ENCODE measurements at places on chromosomes 3 and 15. TPM values are rescaled to one million over a fixed set of nuclear protein-coding genes. Genes with fewer than 3 reads are reported as not detected.
A peak's percentile ranks its signal among the peaks of the same experiment; 100 is the strongest.

The THRB gene
- 28.4 TPM for total RNA-seq

The FHIT gene
- 16.1 TPM for total RNA-seq

GRCh38 chr3:172102123-172102882, 62.9 kb downstream of the FNDC3B start:
- H3K4me1 ChIP-seq = peaks cover 87% of the 10 kb centered on the region
- no peak for DNase-seq
- H3K4me3 ChIP-seq = no peak overlapping the region
- peaks cover 3% of the 10 kb centered on the region for H3K36me3 ChIP-seq
- H3K27me3 ChIP-seq = no peaks in the 10 kb centered on the region
- H3K27ac ChIP-seq = peak overlapping the region; percentile 76

The ENTPD3 gene
- 1.4 TPM for total RNA-seq

DNA sequence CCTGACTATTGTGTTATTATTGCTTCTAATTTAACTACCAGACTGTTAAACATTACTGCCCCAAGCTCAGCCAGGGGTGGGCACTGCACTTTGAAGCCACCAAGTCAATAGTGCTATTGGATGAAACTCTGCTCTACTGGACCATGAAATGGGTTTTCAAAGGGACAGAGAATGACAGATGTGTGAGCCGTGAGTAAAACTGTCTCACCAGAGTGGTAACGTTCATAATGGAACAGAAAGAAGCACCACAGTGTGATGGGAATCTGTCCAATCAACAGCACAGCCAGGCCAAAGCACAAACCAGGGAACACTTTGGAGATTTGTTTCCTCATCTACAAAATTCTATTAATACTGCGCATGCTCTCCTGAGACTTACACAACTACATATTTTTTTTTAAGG, 171.8 kb upstream of the LPP start:
- H3K4me1 ChIP-seq = no peaks in the 10 kb centered on the region
- H3K27ac ChIP-seq = no peak overlapping the region
- DNase-seq = no peak
- H3K4me3 ChIP-seq = no peak overlapping the region
- no peaks in the 10 kb centered on the region for H3K36me3 ChIP-seq
- peaks cover 22% of the 10 kb centered on the region for H3K27me3 ChIP-seq

DNA sequence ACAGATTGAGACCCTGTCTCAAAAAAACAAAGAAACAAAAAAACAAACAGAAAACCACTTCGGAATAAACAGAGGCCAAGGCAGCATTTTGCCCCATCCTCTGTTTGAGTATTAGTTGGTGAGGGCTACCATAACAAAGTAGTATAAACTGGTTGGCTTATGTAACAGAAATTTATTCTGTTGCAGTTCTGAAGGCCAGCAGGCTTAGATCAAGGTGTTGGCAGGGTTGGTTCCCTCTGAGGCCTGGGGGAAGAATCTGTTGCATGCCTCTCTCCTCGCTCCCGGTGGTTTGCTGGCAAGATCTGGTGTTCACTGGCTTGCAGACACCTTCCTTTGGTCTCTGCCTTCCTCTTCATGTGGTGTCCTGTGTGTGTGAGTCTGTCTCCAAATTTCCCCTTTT, 261.6 kb downstream of the PDZRN3 start:
- H3K36me3 ChIP-seq = peaks cover 2% of the 10 kb centered on the region
- H3K27me3 ChIP-seq = no peaks in the 10 kb centered on the region
- no peak overlapping the region for H3K27ac ChIP-seq
- no peak for DNase-seq
- peaks cover 10% of the 10 kb centered on the region for H3K4me1 ChIP-seq
- H3K4me3 ChIP-seq = no peak overlapping the region

The C2CD4B gene
- 0.69 TPM for total RNA-seq

Measured in progenitor cell of endocrine pancreas (in vitro differentiated cells).